ENCODE measurements at places on chromosomes 4 and X.

DNA sequence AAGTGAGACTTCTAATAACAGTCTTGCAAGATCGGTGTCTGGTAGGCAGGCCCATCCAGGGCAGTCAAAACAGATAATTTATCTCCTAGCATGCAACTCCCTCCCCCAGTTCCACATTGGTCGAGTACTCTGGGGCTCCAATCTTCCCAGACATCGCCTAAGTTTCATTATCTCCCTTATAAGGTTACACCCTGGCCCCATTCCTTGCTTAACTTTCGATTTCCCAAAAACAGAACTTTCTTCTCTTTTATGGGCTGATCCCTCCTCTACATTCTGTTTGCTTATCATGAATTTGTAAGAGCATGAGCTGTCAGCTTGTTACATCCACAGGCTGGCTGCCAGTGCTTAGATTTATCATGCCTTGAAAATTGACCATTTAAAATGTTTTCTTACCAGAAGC lies 471.3 kb downstream of the TECRL start:
- no peaks in the 10 kb centered on the region for H3K27me3 ChIP-seq
- H3K4me1 ChIP-seq = no peaks in the 10 kb centered on the region
- DNase-seq = no peak
- H3K27ac ChIP-seq = no peak overlapping the region
- H3K4me3 ChIP-seq = no peak overlapping the region

DNA sequence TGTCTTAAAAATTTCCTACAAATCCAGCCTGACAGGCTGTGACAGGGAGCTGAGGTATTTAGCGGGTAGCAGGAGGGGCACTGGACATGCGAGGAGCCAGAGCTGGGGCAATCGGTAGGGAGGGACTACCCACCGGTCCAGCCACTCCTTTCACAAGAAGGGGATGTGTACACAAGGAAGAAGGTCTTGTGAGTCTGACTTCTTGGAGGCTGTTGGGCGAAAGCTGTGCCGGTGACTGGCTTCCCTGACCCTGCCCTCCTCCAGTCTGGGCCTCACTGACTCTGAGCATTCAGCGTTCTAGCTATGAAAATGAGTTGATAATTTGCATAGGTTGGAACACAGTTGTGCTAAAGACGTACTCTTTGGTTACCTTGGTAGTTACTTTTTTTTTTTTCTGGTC lies 12.7 kb upstream of the CXCL8 start:
- H3K4me3 ChIP-seq = no peak overlapping the region
- peaks cover 15% of the 10 kb centered on the region for H3K4me1 ChIP-seq
- H3K36me3 ChIP-seq = no peaks in the 10 kb centered on the region
- DNase-seq = no peak
- H3K27me3 ChIP-seq = no peaks in the 10 kb centered on the region

DNA sequence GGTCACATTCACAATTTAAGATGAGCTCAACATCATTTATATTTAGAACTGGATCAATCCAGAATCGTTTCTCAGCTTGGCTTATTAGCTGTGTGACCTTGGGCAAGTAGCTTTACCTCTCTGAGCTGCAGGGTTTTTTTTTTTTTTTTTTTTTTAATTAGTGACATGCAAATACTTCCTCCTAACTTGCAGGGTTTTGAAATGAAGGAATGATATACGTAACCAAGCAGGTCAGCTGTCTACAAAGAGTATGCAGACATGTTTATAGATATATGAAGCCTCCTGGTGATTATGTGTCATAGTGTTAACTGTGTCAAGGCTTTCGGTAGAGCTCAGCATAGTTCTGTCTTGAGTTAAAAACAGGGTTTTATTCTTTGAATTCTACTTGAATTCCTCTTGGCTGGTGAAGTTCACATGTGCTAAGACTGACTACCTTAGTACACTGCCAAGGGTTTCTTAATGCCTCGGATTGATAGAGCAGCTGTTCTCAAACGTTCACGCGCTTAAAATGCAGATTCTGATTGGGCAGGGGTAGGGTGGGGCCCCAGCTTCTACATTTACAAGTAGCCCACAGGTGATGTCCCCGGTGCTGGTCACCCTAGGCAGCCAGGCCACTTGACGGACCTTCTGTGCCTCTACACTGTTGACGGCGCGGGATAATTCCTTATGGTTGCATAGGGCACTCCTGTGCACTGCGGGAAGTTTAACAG lies 654 bp upstream of the STS start:
- peaks cover 4% of the 10 kb centered on the region for H3K4me1 ChIP-seq
- H3K36me3 ChIP-seq = no peaks in the 10 kb centered on the region
- DNase-seq = no peak
- no peaks in the 10 kb centered on the region for H3K27me3 ChIP-seq
- H3K4me3 ChIP-seq = peak overlapping the region; percentile 73
- no peak overlapping the region for H3K27ac ChIP-seq

DNA sequence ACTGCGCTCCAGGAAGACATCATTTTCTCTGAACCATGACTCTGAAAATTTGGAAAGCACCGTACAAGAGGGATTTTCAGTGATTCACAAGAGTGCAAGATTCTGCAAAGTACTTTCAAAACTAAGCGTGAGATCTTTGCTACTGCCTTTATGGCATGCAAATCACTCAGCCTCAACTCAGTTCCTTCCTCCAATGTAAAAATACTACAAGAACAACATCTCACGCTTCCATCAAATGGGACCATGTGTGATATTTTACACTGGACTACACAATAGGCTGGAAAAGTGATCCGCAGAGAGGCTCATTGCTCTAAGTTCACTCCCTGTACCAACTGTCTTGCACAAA lies 674 bp upstream of the IL15 start:
- no peak for DNase-seq

GRCh38 chr4:183182873-183183725 lies 84.0 kb downstream of the WWC2 start:
- H3K4me3 ChIP-seq = peak overlapping the region; percentile 57
- H3K4me1 ChIP-seq = peaks cover 79% of the 10 kb centered on the region
- peak; percentile 76 for DNase-seq
- peak overlapping the region; percentile 99 for H3K27ac ChIP-seq

- peaks cover 7% of the 10 kb centered on the region for H3K4me1 ChIP-seq
- no peak overlapping the region for H3K27ac ChIP-seq
These were observed 149.9 kb downstream of the CHIC2 start for GRCh38 chr4:53914313-53915016.

DNA sequence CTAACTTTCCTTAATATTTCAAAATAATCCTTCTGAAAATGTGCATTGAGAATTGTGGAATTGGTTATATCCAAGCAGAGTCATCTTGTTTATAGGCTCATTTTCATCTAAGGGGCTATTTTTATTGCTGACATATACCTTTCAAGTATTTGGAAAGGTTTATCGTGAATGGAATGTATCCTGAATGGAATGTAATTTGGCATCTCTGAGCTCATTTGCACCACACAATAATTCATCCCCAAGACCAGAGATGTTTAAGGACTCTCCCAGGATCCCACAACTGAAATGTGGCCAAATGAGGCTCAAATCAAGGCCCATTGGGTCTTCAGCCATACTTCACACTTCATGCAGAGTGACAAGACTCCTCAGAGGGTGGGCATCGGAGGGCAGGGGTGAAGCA lies 7.5 kb upstream of the SETD7 start:
- H3K27me3 ChIP-seq = peaks cover 37% of the 10 kb centered on the region
- H3K27ac ChIP-seq = no peak overlapping the region
- no peak overlapping the region for H3K4me3 ChIP-seq
- no peaks in the 10 kb centered on the region for H3K36me3 ChIP-seq

DNA sequence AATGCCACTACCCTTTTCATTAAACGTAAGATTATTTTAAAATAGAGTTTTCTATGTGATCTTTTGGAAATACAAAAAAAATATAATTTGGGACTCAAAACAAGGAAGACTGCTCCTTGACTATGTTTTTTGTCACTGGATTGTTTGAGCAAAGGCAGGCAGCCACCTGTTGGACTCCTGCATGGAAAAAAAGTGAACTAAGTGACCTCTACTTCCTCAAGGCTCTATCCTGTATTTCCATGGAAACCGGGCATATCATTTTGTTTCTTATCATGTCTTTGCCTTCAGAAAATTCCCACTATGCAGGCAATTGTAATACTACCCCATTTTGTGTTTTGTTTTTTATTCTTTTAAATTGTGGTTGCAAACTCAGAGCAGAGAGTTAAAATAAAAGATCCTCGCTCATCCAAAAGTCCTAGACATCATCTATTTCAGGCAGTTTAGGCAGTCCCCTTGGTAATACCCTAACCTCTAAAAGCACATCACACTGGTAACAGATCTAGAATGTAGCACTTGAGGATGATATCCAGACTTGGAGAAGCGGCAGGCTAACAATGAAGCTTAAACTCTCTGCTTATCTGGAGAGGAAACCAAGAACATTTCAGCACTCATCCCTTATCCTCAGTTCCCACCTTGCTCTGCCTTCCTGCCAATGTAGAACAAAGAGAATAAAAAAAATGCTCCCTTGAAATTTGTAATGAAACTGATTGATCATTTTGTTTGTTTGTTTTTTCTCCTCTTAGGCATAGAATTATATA lies 165.7 kb downstream of the BANK1 start:
- H3K4me1 ChIP-seq = peaks cover 42% of the 10 kb centered on the region
- H3K36me3 ChIP-seq = 0 out of 2 replicates have a peak, but pooled peaks cover 3% of the 10 kb centered on the region
- H3K27me3 ChIP-seq = no peaks in the 10 kb centered on the region
- H3K4me3 ChIP-seq = no peak overlapping the region
- no peak for DNase-seq

DNA sequence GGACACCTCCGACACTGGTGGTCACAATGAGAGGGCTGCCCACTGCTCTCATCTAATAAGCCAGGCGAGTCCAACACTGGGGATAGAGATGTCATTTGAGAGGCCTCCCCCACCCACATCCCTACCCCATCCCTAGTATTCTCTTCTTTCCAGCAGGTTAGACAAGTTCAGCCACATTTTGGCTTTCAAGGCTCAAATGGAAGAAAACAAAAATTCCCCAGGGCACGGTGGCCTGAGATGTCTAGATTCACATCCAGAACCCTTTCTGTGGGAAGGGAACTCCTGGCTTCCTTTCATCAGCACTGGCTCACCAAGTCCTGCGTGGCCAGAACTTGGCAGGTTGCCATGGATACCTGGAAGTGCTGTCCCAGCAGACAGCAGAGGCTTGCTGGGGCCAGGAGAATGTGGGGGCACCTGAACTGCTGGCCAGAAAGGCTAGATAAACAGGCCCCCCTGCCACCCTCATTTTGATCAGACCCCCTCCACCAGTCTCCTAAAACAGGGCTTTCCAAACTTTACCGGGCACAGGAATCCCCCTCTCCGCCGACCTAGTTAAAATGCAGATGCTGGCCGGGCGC lies 1.3 kb upstream of the NYX start:
- H3K27ac ChIP-seq = no peak overlapping the region
- H3K4me3 ChIP-seq = no peak overlapping the region
- no peaks in the 10 kb centered on the region for H3K27me3 ChIP-seq

GRCh38 chrX:9286234-9286633 lies 178.6 kb upstream of the TBL1X start:
- no peaks in the 10 kb centered on the region for H3K27me3 ChIP-seq
- H3K4me3 ChIP-seq = no peak overlapping the region
- H3K36me3 ChIP-seq = no peaks in the 10 kb centered on the region
- H3K27ac ChIP-seq = no peak overlapping the region

DNA sequence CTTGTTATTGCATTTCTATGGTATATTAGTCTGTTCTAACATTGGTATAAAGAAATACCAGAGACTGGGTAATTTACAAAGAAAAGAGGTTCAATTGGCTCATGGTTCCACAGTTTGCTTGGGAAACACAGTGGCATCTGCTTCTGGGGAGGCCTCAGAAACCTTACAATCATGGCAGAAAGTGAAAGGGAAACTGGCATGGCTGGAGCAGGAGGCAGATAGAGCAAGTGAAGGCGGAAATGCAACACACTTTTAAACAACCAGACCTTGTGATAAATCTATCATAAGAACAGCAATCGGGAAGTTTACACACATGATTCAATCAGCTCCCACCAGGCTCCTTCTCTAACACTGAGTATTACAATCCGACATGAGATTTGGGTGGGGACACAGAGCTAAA lies 346.6 kb upstream of the GNPDA2 start:
- H3K27me3 ChIP-seq = no peaks in the 10 kb centered on the region
- no peak for DNase-seq
- H3K27ac ChIP-seq = no peak overlapping the region
- H3K36me3 ChIP-seq = peaks cover 27% of the 10 kb centered on the region
- no peaks in the 10 kb centered on the region for H3K4me1 ChIP-seq

GRCh38 chrX:97482666-97483300 lies 599.1 kb downstream of the RPA4 start:
- no peak overlapping the region for H3K4me3 ChIP-seq
- DNase-seq = no peak
- no peaks in the 10 kb centered on the region for H3K36me3 ChIP-seq
- no peaks in the 10 kb centered on the region for H3K27me3 ChIP-seq
- H3K4me1 ChIP-seq = peaks cover 35% of the 10 kb centered on the region

DNA sequence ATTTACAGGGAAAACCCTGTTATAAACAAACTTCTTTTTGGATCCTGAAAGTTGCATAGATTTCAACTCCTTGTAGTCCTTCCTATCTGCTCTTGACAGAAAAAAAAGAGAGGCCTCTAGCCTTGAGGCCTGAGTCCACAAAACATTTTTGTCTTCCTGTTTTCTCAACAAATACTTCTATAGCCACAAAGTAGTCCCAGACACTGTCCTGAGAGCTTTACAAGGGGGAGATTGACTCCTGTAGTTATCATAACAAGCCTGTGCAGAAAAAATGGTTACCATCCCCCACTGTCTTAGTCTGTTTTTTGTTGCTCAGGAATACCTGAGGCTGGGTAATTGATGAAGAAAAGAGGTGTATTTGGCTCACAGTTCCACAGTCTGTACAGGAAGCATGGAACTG lies 35.2 kb downstream of the PCDH7 start:
- DNase-seq = no peak
- H3K27me3 ChIP-seq = no peaks in the 10 kb centered on the region
- H3K4me1 ChIP-seq = no peaks in the 10 kb centered on the region
